ENCODE measurements at places on chromosomes 2 and 18. TPM values are rescaled to one million over a fixed set of nuclear protein-coding genes. Genes with fewer than 3 reads are reported as not detected.

Gene ANKRD23
- polyA plus RNA-seq = 7.5 TPM

Gene LRPPRC
- polyA plus RNA-seq = 65.7 TPM

Gene INPP1
- polyA plus RNA-seq = 105 TPM

Gene ANAPC1
- polyA plus RNA-seq = 32.6 TPM

Gene MAP3K2
- polyA plus RNA-seq = 16.3 TPM

Gene CNDP2
- 74.4 TPM for polyA plus RNA-seq

Gene TGIF1
- 56.1 TPM for polyA plus RNA-seq

Gene IMPACT
- polyA plus RNA-seq = 59.7 TPM

Gene MPP4
- polyA plus RNA-seq = 0.28 TPM

Gene LIMS3
- 2.6 TPM for polyA plus RNA-seq

Gene SP140
- polyA plus RNA-seq = 4.8 TPM

Gene GALNT5
- 0.45 TPM for polyA plus RNA-seq

Gene FMNL2
- 15.4 TPM for polyA plus RNA-seq

Gene IL36A
- not detected for polyA plus RNA-seq

Gene SCTR
- polyA plus RNA-seq = 6.6 TPM

Gene TAF1B
- 13.3 TPM for polyA plus RNA-seq

Gene ZNF2
- polyA plus RNA-seq = 7.1 TPM

Gene PRKAG3
- polyA plus RNA-seq = 0.40 TPM

Gene ERMN
- 0.44 TPM for polyA plus RNA-seq

Gene KCNS3
- polyA plus RNA-seq = 12.1 TPM

Gene MAP2
- 15.6 TPM for polyA plus RNA-seq
